ENCODE measurements at places on chromosomes 2 and 18.

GRCh38 chr18:59219672-59220163, at the start of gene GRP:
Gene GRP, plus strand, starts transcription at chr18:59220158. Its CDS starts 108 bp downstream, at chr18:59220266.
- no peak for DNase-seq

DNA sequence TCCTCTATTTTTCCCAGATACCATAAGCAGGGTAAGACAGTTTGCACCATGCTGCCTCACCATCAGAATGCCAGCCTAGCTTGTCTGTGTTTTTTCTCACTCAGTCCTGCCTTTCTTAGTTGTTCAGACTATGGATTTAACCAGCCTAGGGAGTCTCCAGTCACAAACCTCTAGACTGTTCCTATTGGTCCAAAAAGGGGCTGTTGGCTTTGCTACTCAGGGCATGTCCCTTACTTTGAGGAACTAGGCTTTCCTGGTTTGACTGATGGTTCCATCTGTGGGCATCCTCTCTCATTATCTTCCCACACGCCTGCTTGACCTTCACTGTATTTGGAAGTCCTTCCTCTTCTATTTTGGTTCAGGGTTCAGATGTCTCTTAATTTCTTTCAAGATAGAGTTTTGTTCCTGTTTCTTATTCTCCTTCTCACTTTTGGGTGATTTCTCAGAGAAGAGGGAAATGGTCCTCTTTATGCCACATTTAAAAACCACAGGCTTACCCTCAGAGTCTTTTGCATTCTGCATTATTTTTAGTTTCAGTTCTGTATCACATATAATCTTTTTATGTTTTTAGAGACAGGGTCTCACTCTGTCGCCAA, 31.3 kb upstream of the TMEM131 start:
- peak; percentile 82 for DNase-seq

DNA sequence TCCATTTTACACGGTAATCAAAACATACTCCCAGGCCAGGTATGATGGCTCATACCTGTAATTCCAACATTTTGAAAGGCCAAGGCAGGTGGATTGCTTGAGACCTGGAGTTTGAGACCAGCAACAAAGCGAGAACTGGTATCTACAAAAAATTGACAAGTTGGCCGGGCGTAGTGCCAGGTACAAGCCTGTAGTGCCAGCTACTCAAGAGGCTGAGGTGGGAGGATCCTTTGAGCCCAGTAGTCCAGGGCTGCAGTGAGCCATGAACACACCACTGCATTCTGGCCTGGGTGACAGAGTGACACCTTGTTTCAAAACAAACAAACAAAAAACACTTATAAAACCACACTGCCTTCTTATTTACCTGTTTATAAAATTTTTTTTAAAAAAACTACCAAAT, 80.8 kb downstream of the GAREM1 start:
- DNase-seq = no peak

DNA sequence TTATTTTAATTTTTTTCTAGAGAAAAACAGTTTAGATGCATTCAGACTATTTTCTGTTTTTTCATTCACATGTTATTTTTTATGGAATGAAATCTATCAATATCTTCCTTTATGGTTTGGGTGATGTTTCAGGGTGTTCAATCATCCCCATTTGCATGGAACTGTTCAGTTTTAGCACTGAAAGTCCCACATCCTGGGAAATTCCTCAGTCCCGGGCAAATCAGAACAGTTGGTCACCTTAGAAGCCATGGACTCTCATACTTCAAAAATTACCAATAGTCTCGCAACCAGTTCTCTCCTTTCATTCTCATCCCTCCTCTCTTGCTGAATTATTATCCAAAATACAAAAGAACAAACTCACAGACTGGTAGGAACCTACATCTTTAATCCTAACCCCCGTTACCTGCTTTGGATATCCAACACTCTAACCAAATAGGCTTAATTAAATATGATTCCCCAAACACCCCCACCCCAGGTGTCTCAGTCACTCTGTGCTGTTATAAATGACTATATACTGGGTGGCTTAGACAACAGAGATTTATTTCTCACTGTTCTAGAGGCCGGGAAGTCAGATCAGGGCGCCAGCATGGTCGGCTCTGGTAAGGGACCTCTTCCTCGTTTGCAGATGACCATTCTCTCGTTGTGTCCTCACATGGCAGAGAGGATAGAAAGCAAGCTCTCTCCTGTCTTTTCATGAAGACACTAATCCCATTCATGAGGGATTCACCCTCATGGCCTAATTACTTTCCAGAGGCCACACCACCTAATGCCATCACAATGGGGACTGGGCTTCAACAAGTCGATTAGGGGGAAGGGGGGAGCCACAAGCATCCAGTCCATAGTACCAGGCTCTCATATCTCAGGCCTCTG, 57.7 kb upstream of the SLC1A4 start:
- DNase-seq = no peak

DNA sequence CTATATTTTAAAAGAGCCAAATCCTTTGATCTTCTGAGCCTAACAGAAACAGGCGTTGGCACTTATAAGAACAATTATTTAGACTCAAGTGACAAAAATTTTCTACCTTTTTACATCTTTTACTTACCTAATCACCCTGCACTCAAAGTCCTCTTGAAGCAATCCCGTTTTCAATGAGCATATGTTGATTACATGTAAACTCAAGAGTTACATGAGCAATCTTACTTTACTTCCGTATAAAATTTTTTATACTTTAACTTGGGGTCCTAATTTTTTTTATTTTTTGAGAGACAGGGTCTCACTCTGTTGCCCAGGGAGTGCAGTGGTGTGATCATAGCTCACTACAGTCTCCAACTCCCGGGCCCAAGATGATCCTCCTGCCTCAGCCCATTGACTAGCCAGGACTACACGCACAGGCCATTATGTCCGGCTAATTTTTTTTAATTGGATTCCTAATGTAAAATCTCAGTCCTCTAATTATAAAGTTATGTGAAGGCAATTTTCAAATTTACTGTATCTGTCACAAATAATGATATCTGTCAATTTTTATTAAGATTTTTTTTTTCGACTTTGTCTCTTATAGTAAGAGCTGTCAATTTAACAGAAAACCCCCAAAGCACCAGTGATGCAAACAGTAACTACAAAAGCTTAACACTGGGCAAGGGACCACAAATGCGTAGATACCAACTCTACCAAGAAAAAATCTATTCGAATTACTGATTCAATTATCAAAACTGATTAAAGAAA, 19.1 kb upstream of the STPG4 start:
- DNase-seq = no peak

DNA sequence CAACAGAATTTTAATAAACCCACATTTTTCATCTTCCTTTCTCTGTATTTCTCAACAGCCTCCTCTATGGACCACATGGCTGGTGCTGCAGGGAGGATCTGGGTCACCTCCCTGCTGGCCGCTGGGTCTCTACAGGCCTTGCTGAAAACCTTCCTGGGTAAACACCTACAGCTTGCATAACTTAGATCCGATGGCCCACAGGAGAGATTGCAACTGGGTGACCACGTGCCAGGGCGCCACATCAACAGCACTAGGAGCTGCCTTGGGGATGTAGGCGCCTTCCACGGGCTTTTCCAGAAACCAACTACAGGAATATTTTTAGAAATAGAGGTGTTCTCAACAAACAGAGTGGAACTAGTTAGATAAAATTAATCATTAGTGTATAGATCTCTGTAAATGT, 19.4 kb downstream of the TMEM18 start:
- no peak for DNase-seq

GRCh38 chr2:54845094-54845493, 121.6 kb downstream of the EML6 start:
- no peak for DNase-seq

- no peak for DNase-seq
These were observed 168.7 kb downstream of the UBE2E3 start for GRCh38 chr2:181149056-181149455.

DNA sequence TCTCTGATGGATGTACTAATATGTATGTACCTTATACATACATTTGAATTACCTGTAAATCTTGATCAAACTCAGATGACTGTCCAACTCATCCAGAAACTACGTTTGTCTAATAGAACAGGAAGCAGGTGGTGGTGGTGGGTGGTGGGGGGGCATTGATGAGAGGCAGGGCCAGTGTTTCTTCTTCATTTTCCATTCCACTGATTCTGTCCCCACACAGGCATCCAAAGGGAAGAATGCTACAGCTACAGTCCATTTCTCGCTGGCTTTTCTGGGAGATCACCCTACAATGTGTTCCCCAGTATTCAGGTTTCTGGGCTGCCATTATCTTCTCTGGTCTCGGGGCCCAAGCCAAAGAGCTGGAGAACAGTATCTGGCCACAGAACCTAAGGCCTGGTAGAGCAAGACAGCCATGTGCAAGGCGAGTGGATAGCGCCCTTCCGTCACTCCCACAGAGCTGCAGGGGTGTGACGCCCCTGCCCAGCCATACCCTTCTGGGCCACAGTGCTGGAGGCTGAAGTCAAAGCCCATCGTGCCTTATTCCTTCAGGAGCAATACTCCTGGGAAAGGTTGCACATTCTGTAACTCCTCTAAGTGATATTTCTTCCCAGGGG, 54.5 kb downstream of the BCL11A start:
- DNase-seq = no peak

GRCh38 chr18:30696201-30696600, 346.3 kb downstream of the DSC3 start:
- DNase-seq = no peak

DNA sequence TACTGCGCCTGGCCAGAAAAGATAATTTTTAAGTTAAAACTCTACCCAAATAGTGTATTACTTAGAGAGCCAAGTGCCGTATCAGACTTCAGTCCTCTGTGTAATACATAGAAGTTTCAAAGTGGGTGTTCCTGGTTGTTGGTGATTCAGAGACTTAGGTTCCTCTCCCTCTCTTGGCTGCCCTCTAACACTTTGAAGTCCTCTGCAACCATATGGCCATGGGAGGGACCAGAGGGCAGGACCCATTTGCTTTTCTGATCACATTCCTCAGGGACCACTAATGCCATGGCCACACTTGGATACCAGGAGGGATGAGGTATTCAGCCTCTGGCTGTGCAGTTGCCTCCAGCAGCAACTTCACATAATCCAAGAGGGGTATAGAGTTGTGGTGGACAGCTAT, 131.5 kb downstream of the CAPN13 start:
- no peak for DNase-seq

DNA sequence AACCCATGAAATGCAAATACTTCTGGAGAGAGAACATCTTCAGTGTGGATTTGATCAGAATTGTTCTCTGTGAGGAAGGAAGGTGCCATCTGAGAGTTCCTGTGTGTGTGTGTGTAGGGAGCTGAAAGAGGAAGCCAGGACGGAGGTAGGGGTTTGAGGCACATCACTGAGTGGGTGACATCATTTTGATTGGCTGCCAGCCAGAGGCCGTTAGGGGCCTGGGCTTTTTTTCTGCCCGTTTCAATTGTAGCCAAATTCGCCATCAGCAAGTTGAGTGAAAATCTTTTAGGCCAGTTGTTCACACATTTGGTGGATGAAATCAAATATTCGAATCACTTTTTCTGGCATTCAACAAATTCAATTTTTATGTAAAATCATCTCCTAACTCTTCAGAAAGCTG, 48.9 kb downstream of the TSN start:
- DNase-seq = peak; percentile 94

GRCh38 chr2:174312581-174313234, 22.0 kb upstream of the SP9 start:
- no peak for DNase-seq

DNA sequence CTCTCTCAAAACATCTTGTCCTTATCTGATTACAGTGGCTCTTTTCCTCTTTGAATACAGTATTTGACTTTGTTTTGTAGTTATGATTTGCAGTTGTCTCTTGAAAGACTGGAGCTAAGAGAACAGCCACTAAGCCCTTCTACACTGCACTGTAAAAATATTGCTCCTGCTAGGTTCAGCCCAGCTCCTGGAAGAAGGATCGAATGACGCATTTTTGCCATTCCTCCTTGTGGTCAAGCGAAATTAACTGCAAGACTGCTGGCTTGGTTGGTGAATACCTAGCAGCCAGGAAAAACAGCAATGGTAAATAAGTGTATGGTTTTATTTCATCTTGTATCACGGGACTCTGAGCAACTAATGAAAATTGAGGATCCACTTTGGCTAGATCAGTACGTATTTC, 407.8 kb upstream of the CDH2 start:
- DNase-seq = no peak

DNA sequence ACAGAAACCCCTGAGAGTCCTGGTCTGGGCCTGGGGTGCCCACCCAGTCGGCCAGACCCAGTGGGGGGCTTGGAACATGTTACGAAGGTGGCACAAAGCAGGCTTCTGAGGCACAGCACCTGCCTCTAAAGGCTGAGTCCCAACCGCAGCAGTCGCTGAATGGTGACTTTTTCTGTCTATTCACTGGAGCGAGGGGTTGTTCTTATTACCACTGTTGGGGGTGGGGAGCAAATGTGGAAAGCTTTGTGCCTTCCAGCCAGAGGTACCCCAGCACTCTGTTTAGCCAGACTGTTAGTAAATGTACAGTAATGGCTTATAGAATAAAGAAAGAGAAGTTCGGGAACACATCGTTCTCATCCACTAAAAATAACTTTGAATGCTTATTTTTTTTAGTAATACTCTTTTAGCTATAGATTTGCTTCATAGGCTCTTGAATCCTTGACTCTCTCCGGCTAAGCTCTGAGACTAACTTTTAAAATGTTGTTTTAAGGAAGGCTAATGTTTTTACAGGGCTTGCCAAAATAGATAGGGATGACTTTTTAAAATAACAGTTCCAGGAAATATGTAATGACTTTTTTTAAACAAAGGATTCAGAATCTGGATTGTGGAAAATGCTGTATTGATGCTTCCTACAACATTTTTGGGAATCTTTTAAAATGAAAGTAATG, 23.4 kb upstream of the PTPN2 start:
- no peak for DNase-seq

GRCh38 chr2:42025151-42025582, 22.7 kb upstream of the PKDCC start:
- no peak for DNase-seq

DNA sequence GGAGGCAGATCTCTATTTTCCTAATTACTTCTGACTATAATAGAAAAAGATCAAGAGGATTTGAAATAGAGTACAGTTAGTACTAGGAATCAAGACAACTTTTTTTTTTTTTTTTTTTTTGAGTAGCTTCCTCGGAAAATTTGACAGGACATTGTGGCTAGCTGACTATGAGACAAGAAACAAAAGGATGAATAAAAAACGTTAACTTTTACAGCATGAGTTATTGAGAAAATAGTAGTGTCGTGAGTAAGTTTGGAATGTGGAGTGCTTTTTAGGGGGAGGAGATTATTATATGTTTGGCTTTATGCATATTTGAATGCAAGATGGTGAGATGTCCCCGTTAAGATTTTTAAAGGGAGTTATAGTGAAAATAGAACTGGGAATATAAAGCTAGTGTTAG, 27.7 kb upstream of the CPS1 start:
- no peak for DNase-seq

DNA sequence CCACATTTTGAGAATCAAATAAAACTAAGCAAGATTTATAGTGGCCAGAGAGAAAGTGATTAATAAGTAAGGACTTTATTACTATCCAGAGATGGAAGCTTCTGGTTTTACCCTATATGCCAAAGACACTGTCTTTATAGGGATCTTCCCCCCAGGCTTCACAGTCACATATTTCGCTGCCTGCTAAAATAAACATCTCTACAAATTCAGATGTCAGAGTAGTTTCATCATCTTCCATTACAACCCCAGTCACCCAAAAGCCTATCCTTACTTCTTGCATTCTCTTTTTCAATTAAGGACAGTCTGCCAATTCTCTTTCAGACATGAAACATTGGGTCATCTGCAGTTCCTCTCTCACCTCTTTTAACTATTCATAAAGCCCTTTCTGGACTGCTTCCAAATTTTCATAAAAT, 28.3 kb downstream of the CREB1 start:
- no peak for DNase-seq

Measured in HL-60 (cell line).